ENCODE measurements at places on chromosomes 5 and 9.

GRCh38 chr5:120901199-120901598 lies 437.1 kb downstream of the PRR16 start:
- DNase-seq, result no peak

- DNase-seq, result no peak
Measured at GRCh38 chr5:53089481-53089991, 20.0 kb downstream of the MOCS2 start.

GRCh38 chr5:123181394-123181801 lies 92.4 kb downstream of the PRDM6 start:
- DNase-seq, result no peak

GRCh38 chr5:142000704-142001484 lies 11.9 kb downstream of the GNPDA1 start:
- no peak for DNase-seq

Data from GM04503 (cell line).